HTR-8/SVneo (cell line): ENCODE measurements at places on chromosomes 1 and 21.

DNA sequence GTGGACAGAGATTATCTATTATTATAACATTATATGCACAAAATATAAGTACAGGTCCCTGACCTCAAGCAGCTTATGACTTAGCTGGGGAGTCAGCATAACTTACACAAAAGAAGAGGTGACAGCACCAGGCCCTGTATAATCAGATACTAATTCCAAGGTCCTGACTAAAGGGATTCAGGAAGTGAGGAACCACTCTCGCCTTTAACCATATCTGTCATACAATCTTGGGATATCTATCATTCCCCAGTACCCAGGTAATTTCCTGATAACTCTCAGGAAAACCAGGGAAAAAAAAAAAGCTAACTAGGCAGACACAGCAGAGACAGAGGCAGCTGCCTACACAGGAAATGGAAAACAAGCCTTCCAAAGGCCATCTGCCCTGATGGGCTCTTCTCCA is 78.5 kb upstream of the CAMK1G start:
- no peak for DNase-seq

DNA sequence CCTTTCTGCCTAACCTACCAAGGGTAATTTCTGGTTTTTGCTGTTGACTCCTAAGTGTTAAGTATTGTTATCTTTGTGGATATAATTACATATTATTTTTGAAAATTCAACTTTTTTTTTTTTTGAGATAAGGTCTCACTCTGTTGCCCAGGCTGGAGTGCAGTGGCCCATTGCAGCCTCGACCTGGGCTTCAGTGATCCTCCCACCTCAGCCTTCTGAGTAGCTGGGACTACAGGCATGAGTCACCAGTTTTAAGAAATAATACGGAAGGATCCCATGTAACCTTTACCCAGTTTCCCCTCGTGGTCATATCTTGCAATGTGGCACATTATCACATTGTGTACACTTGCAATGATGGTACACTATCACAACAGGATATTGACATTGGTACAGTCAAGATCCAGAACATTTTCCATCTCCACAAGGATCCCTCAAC is 3.1 kb downstream of the CHD1L start:
- DNase-seq: no peak

DNA sequence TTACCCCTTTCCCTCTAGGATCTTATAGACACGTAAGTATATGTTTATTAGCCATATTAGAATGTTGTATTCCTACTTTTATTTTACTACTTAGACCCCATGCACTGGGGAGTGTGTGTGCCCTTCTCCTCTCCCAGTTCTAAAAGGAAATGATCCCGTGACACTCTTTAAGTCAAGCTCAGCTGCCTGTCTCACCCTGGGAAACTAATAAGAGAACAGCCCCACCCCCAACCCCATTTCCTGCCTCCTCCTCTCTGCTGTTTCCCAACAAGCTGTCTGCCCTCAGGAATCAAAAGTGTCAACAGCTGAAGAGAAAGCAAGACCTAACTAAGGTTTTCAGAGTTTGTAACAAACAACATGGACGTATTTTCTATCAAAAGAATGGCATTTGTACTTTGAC is 92.6 kb upstream of the VAV3 start:
- no peak for DNase-seq

- DNase-seq: no peak
Observed at GRCh38 chr1:39992888-39993287, 37.9 kb downstream of the MFSD2A start.

GRCh38 chr1:223775711-223776074 is 63.4 kb downstream of the CAPN2 start:
- no peak for DNase-seq

DNA sequence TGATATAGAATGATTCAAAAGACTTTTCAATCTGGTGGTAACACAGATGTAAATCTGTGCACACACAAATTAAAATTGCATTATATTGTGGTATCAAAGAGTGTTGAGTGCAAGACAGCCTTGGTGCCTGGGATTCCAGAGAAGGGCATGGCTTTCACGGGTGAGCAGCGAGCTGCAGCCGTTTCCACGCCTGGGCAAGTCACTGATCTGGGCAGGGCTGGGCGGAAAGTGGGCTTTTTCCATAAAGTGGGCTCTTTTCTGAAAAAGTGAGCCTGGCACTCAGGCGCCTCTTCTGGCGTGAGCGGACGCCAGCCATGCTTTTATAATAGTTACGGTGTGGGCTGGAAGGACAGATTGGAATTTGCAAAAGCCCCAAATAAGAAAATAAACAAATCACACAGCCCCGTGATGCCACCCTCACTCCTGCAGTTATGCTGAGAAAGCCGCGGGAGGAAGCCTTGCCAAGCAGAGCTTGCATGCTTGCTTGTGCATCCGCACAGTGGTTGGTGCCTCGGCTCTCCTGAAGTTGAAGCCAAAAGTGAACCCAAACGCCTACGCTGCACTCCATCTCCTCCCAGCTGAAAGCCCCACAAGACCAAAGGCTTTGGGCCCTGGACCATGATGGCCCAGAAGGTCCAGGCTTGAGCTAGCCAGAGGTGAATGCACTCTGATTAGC is 7.1 kb upstream of the C1orf115 start:
- no peak for DNase-seq

- no peak for DNase-seq
Observed at GRCh38 chr21:35223480-35224156, 174.5 kb upstream of the RUNX1 start.

DNA sequence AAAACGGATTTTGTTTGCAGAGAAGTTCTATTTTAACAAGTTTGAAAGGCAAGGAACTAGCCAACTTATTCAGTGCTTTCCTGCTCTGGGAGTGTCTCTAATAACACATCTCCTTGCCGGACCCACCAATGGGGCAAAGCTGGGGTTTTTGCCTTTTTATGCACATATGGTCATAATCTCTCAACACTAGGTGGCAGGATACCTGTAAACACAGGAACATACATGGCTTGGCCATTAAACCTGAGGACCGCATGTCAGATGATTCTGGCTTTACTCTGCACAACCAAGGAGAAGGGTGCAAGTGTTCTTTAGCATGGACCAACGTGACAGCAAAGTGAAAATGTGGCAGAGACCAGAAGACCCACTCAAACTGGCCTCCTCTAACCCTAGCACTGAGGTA is 4.9 kb downstream of the TMEM9 start:
- peak; percentile 44 for DNase-seq

DNA sequence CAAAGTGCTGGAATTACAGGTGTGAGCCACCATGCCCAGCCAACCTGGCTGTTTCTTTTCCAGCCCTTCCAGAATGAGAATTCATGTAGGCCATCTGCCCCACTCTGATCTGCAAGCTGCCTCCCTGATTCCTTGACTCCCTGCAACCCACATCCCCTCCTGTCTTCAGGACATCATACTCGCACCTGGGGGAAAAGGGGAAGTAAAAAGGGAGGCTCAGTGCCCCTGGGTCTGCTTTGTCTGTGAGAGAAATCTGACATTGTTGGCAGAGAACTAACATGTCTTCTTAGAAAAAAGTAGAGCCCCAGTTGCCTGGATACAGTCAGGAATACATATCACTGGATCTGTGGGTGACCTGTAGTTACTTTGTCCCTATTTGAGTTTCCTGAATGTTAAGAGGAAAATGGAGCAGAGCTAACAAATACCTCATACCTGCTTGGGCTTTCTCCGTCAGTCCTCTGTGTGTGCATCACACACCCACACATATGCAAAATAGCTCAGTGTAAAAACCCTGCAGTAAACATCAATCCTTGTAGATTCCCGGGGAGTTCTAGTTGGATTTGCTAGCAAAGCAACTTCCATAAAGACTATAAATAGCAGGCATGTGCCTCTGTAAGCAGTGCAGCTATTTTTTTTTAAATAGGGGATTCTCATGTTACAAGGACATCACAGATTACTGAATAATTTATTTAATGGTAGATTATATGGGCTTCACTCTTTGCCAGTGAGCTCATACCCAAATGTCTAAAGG is 62.9 kb downstream of the TEX35 start:
- no peak for DNase-seq

DNA sequence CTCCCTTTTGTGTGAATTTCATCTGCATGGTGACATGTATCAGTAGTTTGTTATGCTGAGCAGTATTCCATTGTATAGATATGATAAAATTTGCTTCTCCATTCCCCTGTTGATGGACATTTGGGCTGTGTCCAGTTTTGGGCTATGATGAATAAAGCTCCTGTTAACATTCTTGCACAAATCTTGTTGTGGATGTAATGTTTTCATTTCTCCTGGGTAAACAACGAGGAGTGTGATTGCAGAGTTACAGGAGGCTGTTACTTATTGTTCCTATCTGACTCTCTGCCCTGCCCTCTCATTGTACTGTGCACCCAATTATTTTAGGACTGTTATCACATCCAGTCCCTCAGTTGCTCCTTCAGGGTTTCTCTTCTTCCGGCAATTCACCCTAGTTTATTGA is 24.2 kb downstream of the MAPKAPK2 start:
- no peak for DNase-seq

- no peak for DNase-seq
Observed at GRCh38 chr1:85445906-85446305, 19.1 kb downstream of the DDAH1 start.

GRCh38 chr1:229383961-229384360 is 41.1 kb upstream of the CCSAP start:
- no peak for DNase-seq

DNA sequence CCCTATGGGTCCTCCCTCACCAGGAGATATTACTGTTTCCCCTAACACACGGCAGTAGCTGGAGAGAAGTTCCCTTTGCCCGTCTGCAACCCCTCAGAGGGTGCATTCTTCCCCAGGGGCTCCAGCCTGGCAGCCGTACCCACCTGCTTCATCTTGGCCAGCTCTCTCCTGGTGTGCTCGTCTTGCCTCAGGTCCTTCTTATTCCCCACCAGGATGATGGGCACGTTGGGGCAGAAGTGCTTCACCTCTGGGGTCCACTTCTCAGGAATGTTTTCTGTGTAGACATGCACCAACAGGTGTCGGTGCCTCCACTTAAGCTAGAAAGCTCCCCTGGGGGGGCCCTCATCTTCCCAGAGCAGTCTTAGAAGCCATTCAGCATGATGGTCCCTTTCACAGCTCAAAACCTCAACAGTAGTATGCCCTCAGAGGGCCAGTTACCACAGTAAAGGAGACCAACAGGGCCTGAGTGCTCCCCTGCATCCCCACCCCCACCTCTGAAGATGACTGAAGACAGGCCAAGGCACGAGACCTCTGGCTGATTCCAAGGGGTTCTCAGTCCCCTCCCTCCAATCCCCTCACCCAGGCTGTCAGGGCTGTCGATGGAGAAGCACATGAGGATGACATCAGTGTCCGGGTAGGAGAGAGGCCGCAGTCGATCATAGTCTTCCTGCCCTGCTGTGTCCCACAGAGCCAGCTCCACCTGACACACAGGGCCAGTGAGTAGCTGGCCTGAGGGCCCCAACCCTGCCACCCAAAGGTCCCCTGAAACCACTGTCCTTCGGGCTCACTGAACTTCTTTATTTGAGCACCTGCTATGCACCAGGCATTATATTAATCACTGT is 4.3 kb downstream of the RHOC start:
- DNase-seq: no peak

DNA sequence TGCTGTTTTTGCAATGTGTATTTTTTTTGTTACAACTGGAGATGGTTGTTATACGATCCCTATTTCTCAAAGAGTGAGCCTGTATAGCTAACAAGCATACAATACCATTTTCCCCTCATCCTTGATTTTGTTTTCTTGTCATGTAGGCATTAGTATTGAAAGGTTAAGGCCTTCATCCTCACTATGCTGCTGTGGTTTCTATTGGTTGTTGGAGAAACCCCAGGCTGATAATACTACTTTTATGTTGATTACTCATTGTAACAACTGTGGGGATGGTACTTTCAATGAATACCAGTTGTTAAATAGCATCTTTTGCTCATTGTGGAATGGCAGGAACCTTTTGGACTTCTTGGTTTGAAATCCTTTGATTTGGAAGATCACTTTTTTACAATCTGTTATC is 39.0 kb upstream of the MACF1 start:
- no peak for DNase-seq

- DNase-seq: no peak
Observed at GRCh38 chr1:197770243-197770642, 5.0 kb downstream of the DENND1B start.

- DNase-seq: no peak
Observed at GRCh38 chr1:34806396-34806795, 13.6 kb downstream of the GJA4 start.

DNA sequence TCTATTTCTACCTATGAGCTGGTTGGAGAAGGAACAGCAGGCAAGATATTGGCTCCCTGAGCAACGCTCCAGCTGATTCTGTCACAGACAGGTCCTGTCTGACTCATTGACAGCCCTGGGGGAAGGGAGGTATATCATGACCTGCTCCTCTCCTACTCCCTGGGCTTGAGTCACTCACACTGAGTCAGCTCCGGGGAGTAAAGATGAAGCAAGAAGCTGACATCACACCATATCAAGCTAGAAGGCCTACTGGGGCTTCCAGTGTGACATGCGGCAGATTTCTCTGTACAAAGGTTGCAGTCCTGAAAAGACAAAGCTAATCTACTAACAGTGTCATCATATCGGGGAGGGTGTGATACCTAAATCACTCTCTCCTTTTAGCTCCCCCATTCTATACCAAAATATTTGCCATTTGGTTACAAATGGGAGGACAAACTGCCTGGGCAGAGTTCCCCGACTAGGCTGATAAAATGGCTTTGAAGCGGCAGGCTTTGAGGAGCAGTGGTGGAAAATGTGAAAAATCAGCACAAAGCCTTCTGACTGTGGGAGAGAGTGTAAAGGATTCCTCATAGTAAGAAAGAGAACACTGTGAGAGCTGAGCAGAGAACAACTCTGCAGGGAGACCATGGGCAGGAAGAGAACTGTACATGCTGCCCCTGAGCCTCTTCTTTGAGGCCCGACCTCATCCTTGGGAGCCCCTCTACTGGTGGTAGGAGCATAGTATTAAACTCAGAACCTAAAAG is 15.5 kb downstream of the PI4KB start:
- DNase-seq: peak; percentile 95

GRCh38 chr1:66247415-66248208 is 286.3 kb upstream of the SGIP1 start:
- no peak for DNase-seq

- DNase-seq: peak; percentile 0
Observed at GRCh38 chr1:108502624-108503023, 52.5 kb downstream of the NBPF6 start.
